ENCODE measurements at places on chromosomes 13 and 19.

DNA sequence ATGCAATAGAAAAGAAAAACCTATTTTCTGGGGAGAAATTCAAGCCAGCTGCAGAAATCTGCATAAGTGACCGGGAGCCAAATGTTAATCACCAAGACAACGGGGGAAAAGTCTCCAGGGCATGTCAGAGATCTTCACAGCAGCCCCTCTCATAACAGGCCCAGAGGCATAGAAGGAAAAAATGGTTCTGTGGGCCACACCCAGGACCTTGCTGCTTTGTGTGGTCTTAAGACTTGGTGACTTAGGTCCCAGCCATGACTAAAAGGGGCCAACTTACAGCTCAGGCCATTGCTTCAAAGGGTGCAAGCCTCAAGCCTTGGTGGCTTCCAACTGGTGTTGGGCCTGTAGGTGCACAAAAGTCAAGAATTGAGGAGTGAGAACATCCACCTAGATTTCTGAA is 2847.6 kb upstream of the PCDH20 start:
- no peak for DNase-seq

- DNase-seq, result no peak
Measured at GRCh38 chr13:25901460-25902376, 150.1 kb downstream of the SHISA2 start.

GRCh38 chr13:48629277-48629676 is 24.5 kb upstream of the CYSLTR2 start:
- DNase-seq, result no peak

- DNase-seq, result no peak
Measured at GRCh38 chr19:15448044-15448777, 1.5 kb downstream of the WIZ start.

GRCh38 chr19:2289714-2290435 is 7.9 kb upstream of the PEAK3 start:
- DNase-seq, result no peak

Data from WTC11 (cell line).